ENCODE measurements at places on chromosomes 7 and 10. TPM values are rescaled to one million over a fixed set of nuclear protein-coding genes. Genes with fewer than 3 reads are reported as not detected.

Gene SPDYE2
- total RNA-seq: not detected

DNA sequence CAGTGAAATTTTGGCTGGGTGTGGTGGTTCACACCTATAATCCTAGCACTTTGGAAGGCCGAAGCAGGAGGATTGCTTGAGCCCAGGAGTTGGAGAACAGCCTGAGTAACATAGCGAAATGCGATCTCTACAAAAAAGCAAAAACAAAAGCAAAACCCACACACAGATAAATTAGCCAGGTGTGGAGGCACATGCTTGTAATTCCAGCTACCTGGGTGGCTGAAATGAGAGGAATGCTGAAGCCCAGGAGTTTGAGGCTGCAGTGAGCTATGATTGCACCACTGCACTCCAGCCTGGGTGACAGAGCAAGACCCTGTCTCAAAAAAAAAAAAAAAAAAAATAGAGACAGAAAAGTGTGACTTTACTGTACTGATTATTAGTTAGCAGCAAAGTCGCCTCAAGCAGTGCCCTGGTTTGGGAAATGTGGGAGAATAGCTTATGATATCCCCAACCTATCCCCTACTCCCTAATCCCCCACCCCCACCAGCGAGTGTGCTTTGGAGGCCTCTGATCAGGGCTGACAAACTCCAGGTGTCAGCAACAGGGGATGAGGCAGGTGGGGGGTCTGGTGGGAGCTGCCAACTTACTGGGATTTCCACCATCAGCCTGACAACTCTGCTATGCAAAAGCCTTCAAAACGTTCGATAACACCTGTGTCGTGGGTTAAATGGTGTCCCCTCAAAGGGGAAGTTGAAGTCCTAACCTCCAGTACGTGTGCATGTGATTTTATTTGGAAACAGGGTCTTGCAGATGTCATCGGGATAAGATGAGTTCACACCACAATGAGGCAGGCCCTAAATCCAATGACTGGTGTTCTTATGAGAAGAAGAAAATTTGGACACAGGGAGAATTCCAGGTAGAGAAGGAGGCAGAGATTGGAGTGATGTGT lies 124.7 kb upstream of the SDK1 start:
- no peak overlapping the region for H3K4me3 ChIP-seq
- H3K36me3 ChIP-seq: no peaks in the 10 kb centered on the region
- no peak overlapping the region for H3K27ac ChIP-seq
- H3K27me3 ChIP-seq: peaks cover 12% of the 10 kb centered on the region
- no peaks in the 10 kb centered on the region for H3K4me1 ChIP-seq

Gene HOXA1
- 1.4 TPM for total RNA-seq

DNA sequence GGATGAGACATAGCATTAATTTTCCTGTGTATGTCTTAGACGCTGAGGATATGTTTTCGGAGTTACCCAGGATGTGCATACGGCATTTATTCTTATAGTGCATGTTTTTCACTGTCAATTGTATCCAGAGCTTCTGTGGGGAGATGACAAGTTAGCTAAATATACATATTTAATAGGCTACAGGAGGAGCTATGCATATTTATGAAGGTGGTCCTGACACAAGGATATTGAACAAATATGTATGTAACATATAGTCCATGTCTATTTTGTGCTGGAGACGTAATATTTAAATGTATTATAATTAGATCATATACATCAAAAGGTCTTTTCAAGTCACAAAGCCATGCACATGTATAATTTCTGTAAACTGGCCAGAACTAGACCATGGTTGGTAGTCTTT lies 16.0 kb downstream of the IL6 start:
- H3K27me3 ChIP-seq: no peaks in the 10 kb centered on the region
- no peak for DNase-seq
- H3K36me3 ChIP-seq: no peaks in the 10 kb centered on the region
- no peak overlapping the region for H3K27ac ChIP-seq
- H3K4me1 ChIP-seq: no peaks in the 10 kb centered on the region

Gene CYP2C8
- not detected for total RNA-seq

DNA sequence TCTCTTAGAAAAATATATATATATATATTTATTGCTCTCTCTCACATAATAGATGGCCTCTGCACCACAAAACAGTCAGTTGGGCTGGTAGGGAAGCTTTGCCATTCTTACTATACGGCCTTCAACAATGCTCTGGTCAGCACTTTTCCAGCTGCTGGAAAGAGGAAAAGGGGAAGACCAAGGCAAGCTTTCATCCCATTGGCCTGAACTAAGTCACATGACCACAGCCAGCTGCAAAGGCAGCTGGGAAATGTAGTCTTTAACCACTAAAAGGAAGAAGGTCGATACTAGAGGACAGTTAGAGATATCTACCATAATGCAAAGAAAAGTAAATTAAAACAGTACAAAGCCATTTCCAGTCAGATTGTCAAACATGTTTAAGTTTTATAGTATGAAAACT lies 58.4 kb upstream of the MACROH2A2 start:
- H3K4me1 ChIP-seq: no peaks in the 10 kb centered on the region
- H3K36me3 ChIP-seq: no peaks in the 10 kb centered on the region
- no peak overlapping the region for H3K27ac ChIP-seq
- no peak overlapping the region for H3K4me3 ChIP-seq
- peak; percentile 86 for DNase-seq

Gene KRIT1
- total RNA-seq: 46.4 TPM

Gene ATXN7L1
- total RNA-seq: 16.0 TPM

Gene KAZALD1
- total RNA-seq: 24.9 TPM

Gene SPDYE11
- total RNA-seq: not detected

DNA sequence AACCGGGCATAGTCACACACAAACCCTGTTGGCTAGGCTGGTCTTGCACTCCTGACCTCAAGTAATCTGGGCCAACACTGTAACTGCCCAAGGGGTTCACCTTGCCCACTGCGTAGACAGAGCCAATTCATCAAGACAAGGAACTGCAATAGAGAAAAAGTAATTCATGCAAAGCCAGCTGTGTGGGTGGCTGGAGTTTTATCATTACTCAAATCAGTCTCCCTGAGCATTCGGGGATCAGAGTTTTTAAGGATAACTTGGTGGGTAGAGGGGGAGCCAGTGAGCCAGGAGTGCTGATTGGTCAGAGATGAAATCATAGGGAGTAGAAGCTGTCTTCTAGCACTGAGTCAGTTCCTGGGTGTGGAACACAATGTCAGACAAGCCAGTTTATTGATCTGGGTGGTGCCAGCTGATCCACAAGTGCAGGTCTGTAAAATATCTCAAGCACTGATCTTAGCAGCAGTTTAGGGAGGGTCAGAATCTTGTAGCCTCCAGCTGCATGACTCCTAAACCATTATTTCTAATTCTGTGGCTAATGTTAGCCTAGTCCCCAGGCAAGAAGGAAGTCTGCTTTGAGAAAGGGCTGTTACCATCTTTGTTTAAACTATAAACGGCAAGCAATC lies 15.6 kb upstream of the FXYD4 start:
- no peak overlapping the region for H3K4me3 ChIP-seq
- H3K27ac ChIP-seq: peak overlapping the region; percentile 91
- DNase-seq: peak; percentile 97

GRCh38 chr10:132063432-132063831 lies 2.3 kb upstream of the JAKMIP3 start:
- H3K36me3 ChIP-seq: no peaks in the 10 kb centered on the region
- H3K27ac ChIP-seq: no peak overlapping the region
- H3K27me3 ChIP-seq: no peaks in the 10 kb centered on the region

DNA sequence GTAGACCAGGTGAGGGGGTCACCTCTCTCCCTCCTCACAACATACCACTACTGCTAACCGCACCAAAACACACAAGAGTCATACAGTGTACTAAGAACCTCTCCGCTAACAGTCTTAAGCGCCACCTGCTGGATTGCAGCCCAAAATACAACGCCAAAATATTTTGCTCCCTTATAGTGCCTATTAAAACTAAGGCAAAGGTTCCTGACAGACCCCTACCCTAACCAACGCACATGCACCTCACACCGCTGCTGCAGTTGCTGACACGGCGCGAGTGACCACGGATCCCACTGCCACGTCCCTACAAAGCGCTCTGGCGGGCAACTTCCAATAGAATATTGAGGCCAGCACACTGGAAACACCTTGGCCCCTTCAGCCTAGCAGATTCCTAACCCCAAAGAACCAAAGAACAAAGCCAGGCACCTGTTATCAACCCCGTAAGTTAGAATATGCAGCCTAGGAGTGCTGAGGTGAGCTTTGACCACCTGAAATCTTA lies 563.6 kb upstream of the SEMA3D start:
- peaks cover 19% of the 10 kb centered on the region for H3K4me1 ChIP-seq
- no peak overlapping the region for H3K27ac ChIP-seq

- no peak for DNase-seq
- no peaks in the 10 kb centered on the region for H3K27me3 ChIP-seq
- no peak overlapping the region for H3K27ac ChIP-seq
- H3K36me3 ChIP-seq: no peaks in the 10 kb centered on the region
Observed at GRCh38 chr7:129492391-129492790, 9.9 kb upstream of the SMKR1 start.

Gene GIMAP8
- not detected for total RNA-seq

Gene PRPS1L1
- total RNA-seq: not detected

Gene ASB4
- total RNA-seq: not detected

- H3K27ac ChIP-seq: no peak overlapping the region
- no peak for DNase-seq
- peaks cover 8% of the 10 kb centered on the region for H3K4me1 ChIP-seq
- no peak overlapping the region for H3K4me3 ChIP-seq
- no peaks in the 10 kb centered on the region for H3K27me3 ChIP-seq
- H3K36me3 ChIP-seq: no peaks in the 10 kb centered on the region
Observed at GRCh38 chr10:16870331-16870730, 53.1 kb upstream of the RSU1 start.

Gene NPSR1
- total RNA-seq: not detected

DNA sequence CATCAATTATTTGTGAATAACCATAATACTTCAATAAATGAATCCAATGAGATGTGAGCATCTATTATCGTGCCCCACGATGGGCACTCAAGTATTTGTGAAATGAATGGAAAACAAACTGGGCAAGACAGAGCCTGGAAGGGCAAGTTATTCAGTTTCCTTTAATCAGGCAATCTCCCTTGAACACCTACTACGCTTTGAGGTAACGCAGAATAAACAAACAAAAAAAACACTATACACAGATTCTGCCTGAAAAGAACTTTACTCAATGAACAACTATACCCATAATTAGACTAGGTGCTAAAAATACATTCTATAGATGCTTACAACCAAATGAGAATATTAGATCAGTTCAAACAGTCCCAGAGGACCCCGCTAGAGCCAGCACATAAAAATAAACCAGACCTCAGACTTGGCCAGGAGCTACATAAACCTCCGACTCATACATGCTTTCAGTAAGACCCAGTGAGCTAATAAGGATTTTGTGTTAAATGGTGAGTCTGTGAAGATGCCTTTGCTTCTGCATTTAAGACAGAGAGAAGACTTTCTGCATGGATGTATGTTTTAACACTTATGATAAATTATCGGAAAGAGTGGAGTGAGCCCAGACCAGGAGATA lies 121.3 kb downstream of the MPP7 start:
- H3K27ac ChIP-seq: no peak overlapping the region
- peaks cover 25% of the 10 kb centered on the region for H3K4me1 ChIP-seq
- H3K4me3 ChIP-seq: no peak overlapping the region
- H3K36me3 ChIP-seq: no peaks in the 10 kb centered on the region
- no peaks in the 10 kb centered on the region for H3K27me3 ChIP-seq
- peak; percentile 35 for DNase-seq

Gene CDHR1
- not detected for total RNA-seq

GRCh38 chr10:102504179-102504975 lies 605 bp downstream of the SUFU start:
- H3K4me3 ChIP-seq: peak overlapping the region; percentile 92
- no peaks in the 10 kb centered on the region for H3K36me3 ChIP-seq
- H3K27me3 ChIP-seq: no peaks in the 10 kb centered on the region
- no peak for DNase-seq
- peaks cover 30% of the 10 kb centered on the region for H3K4me1 ChIP-seq

DNA sequence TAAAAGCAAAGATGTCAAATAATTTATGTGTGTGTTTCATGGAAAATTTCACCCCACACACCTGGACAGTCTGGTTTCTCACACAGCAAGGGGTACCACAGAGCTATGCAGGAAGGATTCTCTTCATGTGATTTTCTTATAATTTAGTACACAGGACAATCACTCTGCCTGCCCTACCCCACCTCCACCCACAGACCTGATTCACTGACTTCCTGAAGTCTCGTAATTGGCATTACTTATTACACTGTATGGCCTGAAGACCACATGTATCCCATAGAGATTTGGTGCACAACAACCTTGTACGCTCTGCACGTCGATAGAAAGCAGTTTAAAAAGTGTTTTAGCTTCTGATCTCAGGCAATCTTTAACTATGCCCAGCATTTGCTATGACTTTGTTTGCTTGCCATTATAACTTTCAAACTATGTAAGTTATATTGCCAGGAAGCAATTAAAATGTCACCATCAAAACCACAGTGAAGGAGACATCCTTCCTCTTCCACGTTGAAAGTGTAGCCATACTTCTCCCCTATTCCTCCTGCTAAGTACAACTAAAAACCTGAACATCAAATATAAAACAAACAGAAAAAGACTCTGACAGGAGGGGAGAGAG lies 279.4 kb upstream of the IMMP2L start:
- no peak overlapping the region for H3K27ac ChIP-seq
- H3K27me3 ChIP-seq: no peaks in the 10 kb centered on the region
- no peak for DNase-seq
- no peaks in the 10 kb centered on the region for H3K4me1 ChIP-seq
- H3K36me3 ChIP-seq: peaks cover 2% of the 10 kb centered on the region

All from PC-3 (cell line).